Upper lobe of right lung (tissue), 1 donor: ENCODE measurements at places on chromosomes 11 and 22. TPM values are rescaled to one million over a fixed set of nuclear protein-coding genes. Genes with fewer than 3 reads are reported as not detected.
A peak's percentile ranks its signal among the peaks of the same experiment; 100 is the strongest.

DNA sequence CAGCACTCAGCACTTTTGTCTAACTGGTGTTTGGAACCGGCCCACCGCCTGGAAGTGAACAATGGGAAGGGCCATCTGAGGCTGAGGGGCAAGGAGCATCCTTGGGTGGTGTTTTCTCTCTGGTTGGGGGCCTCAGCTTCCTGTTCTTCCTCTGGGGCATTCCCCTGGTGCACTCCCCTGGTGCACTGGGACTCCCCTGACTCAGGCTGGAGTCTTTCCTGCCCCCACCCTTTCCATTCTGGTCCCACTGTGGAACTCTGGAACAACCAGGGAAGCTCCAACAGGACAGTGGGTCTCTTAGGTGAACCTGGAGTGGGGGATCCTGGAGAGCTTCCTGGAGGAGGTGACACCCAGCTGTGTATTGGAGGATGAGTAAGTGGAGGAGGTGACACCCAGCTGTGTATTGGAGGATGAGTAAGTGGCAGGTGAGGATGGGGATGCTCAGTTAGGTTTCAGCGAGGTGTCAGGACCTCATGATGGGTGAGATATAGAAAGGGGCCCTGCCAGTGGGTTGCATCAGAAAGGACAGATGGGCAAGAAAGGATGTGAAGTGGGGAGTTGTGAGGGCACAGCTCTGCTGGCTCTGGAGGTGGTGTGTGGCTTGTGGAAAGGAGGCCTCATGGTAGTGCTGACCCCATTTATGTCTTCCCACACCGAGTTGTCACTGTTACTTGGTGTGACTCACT lies 132.1 kb downstream of the OSBP2 start:
- DNase-seq = peak; percentile 40

DNA sequence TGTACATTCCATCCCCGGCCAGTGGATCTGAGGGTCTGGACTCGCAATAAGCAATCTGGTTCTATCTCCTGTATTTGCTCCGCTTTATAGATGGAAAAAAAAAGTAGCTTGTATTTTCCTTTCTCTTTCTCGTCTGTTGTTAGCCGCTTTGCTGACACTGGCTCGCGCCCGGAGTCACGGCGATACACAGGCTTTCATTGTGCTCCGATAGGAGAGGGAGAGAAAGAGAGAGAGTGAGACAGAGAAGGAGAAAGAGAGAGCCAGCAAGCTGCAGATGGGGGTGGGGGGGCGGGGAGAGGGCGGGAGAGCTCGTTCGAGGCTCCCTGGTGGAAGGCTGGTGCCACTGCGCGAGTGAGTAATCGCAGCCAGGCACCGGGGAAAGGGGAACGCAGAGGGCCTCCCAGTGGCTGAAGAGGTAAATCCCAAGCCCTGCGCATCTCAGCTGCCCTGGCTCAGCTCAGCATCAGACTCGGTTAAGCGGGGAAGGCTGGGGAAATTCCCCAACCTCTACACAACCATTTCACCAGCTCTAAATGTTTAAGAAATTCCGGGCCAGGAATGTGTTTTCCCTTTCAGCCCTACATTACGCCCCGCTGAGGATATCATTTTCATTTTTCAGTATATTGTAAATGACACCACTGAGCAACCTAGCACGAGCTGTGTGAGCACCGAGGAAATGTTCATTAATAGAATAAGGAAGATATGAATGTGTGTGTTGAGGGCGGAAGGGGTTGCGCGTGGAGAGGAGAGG lies at the start of gene MAML2:
MAML2 (minus strand) TSS at position 235 of the 751 bp plus-strand sequence. CDS start 1,300 bp downstream, outside the sequence.
- DNase-seq = peak; percentile 95

DNA sequence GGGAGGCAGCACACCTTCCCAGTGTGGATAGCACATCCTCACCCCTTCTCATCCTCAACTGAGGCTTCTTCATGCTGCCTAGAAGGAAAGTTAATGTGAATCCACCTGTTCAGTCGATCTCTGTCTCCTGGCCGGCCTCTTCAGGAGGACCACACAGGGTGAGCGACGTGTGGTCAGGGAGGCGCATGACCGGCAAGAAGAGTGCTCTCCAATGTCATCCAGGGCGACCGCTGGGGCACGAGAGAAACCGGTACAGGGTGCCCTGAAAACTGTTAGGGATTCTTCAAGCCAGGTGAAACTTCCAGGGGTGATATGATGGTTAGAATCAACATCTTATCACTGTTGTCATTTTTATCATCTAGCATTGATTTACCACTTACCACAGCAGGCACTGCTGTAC lies 43.0 kb downstream of the IGSF9B start:
- no peak for DNase-seq

DNA sequence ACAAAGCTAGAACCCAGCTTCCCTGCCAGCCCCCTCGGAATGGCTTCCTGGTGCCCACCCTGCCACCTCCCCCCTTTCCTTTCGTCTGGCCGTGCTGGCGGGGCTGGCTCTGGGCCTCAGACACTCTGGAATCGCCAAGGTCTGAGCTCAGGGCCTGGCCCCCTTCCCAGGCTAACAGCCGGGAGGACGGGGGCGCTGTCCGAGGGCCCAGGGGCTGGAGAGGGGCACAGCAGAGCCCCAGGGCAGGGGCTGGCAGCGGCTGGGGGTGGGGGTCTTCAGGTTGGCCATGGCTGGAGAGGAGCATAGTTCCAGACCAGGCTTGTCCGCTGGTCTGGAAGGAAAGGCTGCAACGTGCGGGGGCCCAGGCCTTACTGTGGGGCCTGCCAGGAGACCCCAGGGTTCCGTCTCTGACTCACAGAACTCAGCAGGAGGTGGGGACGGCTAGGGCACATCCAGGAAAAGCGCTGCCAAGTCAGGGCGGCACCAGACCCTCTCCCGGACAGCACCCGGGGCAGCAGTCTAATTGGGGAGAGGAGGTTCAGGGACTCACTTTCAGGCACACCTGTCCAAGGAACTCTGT lies 861 bp upstream of the LTBP3 start:
- no peak for DNase-seq

MRGPRE gene
- not detected for total RNA-seq

GRCh38 chr11:23536907-23537306 lies 676.6 kb upstream of the CCDC179 start:
- no peak for DNase-seq

GRCh38 chr11:72140661-72141060 lies 5.1 kb downstream of the FOLR3 start:
- DNase-seq = no peak

DNA sequence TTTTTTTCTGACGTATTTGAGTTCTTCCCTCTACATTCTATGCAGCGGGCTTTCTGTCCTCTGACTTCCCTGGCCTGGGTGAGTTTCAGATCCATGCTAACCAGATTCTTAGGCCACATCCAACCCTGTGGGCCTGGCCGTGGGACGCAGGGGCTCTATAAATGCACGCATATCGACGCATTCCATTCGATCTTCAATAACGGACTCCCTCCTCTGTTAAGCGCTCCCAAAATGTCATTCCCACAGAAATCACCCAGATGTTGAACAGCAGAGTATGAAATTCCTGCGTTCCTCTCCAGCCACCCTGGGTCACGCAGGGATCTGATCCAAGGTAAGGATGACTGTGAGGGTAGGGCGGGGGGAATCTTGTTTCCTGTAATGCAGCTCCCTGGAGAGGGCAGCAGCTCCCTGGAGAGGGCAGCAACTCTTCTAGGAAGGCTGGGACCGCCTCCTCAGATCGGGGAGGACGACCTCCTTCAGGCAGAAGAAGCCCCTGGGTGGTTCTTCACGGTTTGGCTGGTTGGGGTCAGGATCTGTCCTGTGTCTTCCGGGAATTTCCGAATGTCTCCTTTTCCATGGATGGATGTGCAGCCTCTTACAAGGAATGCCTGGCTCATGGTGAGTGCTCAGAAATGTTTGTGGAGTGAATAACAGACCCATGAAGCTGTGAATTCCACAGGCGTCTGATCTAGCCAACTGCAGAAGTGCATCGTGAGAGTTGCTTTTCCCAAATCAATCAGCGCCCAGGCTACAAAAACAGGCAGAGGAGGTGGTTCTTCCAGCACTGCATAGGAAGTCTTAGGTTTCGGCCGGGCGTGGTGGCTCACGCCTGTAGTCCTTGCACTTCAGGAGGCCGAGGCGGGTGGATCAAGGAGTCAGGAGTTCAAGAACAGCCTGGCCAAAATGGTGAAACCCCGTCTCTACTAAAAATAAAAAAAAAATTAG lies 12.2 kb downstream of the MRGPRD start:
- DNase-seq = peak; percentile 21

DNA sequence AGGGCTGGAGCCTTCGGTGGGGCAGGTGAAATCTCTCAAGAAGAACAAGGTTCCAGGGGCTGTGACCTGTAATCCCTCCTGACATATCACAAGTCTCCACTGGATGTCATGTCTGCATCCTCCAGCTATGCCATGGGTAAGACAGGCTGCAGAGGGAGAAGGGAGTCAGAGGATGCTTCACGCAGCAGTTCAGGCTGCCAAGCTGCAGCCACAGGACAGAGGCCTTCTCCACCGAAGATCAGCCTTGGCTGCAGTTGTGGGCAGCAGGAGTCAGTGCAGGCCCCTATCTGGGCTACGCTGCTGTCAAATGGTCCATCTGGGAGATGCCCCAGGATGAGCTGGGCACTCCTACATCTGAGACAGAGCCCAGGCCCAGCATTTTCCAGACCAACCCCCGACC lies 25.0 kb downstream of the DKK3 start:
- peak; percentile 23 for DNase-seq

GRCh38 chr11:110182886-110183285 lies 89.7 kb downstream of the ZC3H12C start:
- no peak for DNase-seq

BATF2 gene
- total RNA-seq = 7.5 TPM
